Activated T-helper 2 cell treated with anti-CD3 and anti-CD28 coated beads, Interferon-gamma antibody, Interleukin-2, Interleukin-4, amounts not matched to agents 10 μg/mL and 5 μg/mL and 100 μg/mL, durations not matched to agents 14 hours and 24 hours and 36 hours (primary cell): ENCODE measurements at places on chromosomes 5 and 9.

DNA sequence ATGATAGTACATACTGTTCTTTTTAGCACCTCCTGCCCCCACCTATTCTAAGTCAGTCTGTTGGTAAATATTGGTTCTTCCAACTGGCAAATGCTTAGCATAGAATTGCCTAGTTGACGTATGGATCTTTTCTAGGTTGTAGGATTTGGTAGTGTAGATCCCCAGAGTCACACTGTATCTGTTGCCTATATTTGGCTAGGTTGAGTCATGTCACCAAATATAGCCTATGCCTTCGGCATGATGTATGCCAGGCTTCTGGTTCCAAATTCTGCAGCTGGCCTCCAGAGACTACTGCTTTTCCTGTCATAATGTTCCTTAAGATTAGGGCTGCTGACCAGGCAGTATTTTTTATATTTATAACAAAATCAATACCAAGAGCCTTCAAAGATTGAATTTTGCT is 38.2 kb downstream of the CPEB4 start:
- DNase-seq = no peak

- DNase-seq = peak; percentile 21
Observed at GRCh38 chr5:65102976-65103711, 334.4 kb downstream of the CWC27 start.

DNA sequence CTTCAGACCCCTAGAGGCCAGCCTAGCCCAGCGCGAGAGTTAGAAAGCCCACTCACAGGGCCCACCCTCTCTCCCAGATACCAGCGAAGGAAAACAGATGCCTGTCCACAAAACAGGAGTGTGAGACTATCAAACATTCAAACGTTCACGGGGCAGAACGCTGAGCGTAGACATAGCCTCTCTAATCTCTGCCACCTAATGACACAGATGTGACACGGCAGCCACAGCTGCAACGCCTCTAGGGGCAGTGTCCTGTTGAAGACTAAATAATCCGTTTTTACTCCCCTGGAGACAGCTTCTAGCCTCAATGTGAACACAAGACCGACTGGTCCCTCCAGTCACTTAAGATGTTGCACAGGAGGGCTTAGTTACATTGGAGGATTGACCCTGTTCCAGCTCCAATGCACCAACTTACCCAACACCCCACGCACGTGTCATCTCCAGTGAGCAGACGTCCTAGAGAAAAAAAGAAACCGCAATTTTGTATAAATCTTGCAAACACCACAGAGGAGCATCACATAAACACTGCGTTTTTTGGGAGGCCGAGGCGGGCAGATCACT is 14.3 kb downstream of the DIPK1B start:
- peak; percentile 33 for DNase-seq

DNA sequence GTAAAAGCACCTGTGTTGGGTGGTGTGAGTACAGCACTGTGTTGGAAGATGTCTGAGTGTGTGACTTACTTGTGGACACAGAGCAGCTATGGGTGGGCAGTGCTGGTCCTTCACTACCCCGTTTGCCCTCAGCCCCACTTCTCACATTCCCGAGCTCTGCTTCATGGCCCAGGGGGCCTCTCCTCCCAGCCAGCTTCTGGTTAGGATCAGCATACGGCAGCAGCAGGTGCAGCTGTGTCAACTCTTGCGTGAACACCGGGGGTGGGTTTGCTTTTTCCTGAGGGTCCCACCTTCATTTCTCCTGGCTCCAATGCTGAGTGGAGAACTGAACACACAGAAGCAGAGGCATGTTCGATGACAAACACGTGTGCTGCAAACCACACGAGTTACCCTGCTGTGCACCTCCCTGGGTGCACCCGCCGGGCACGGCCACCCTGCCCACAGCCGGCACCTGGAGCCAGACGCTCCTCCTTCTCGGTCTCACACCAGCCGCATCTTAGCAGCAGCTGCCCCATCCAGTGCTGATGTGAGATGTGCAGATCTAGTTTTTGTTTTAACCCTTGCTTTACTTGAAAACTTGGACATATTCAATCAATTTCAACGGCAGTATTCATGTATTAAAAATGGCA is 14.9 kb upstream of the SLC6A3 start:
- no peak for DNase-seq

DNA sequence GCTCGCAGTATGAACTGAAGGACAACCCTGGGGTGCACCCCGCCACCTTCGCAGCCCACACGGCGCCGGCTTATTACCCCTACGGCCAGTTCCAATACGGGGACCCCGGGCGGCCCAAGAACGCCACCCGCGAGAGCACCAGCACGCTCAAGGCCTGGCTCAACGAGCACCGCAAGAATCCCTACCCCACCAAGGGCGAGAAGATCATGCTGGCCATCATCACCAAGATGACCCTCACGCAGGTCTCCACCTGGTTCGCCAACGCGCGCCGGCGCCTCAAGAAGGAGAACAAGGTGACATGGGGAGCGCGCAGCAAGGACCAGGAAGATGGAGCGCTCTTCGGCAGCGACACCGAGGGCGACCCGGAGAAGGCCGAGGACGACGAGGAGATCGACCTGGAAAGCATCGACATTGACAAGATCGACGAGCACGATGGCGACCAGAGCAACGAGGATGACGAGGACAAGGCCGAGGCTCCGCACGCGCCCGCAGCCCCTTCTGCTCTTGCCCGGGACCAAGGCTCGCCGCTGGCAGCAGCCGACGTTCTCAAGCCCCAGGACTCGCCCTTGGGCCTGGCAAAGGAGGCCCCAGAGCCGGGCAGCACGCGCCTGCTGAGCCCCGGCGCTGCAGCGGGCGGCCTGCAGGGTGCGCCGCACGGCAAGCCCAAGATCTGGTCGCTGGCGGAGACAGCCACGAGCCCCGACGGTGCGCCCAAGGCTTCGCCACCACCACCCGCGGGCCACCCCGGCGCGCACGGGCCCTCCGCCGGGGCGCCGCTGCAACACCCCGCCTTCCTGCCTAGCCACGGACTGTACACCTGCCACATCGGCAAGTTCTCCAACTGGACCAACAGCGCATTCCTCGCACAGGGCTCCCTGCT is 3.8 kb downstream of the IRX1 start:
- no peak for DNase-seq

DNA sequence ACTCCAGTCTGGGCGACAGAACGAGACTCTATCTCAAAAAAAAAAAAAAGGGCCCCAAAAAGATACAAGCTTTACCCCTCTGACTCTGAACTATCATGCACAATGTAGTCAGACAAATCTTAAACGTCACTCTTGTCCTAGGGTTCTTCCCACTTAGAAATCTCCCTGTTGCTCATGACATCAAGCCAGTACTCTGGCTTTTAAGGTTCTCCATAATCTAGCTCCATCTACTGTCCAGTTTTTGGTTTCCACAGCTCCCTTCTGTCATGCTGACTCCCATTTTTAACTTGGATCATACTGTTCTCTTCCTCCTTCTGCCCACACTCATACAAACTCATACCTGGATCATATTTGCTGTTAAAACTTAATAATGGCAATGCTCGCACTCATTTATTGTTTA is 156.7 kb upstream of the TLX3 start:
- no peak for DNase-seq

DNA sequence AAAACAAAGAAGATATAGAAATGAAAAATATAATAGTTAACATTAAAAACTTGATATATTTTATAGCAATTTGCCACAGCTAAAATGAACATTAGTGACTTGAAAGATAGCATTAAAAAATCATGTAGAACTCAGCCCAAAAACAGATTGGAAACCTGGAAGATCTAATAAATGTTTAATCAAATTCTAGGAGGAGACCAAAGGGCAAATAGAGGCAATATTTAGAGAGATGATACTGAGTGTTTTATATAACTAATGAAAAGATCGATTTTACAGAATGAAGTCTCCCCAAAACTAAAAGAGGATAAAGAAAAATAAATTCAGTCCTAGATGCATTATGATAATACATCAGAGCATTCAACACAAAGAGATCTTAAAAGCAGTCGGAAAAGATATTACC is 127.0 kb downstream of the CWC27 start:
- no peak for DNase-seq

- DNase-seq = no peak
Observed at GRCh38 chr5:68396722-68397121, 181.2 kb downstream of the PIK3R1 start.

DNA sequence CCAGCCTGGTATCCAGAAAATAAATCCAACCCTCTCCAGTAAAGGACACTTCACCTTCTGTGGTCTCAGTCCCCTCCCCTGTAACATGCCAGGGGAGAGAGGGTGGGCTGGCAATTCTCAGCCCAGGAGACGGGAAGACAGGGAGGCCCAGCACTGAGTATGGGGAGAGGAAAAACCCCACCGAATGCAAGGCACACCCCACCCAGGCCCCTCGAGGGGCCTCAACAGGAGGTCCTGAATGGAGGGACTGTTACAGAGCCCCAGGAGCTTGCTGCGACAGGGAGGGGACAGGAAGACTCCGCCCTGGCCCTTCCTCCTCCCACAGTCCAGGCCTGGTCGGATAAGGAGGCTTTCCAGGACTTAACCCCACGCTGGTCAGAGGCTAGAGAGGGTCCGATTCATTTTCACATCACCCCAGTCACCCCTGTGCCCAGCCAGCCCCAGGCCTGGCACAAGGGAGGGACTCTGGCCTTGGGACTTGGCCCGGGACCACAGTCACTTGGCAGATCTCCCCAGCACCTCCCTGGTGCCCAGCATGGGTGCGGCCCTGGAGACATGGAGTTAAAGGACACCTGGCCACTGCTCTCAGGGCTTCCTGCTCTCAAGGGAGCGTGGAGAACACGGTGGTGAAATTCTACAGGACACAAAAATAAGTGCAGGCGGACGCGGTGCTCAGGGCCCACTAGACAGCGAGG is 44.9 kb upstream of the STXBP1 start:
- DNase-seq = no peak

DNA sequence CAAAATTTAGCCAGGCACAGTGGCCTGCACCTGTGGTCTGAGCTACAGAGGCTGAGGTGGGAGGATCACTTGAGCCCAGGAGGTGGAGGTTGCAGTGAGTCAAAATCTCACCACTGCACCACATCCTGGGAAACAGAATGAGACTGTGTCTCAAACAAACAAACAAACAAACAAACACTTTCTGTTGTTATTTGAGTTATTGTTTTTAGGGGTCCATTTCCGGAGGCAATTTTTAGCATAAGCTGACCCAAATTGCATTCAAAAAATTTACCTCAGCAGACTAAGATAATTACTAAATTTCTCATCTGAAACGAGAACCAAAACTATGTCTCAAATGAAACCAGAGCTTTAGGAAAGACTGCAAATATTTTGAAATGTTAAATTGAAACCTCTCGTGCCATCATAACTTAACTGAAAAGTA is 1485.1 kb downstream of the EFNA5 start:
- no peak for DNase-seq

GRCh38 chr5:160020266-160020770 is 11.4 kb downstream of the TTC1 start:
- no peak for DNase-seq

GRCh38 chr9:124558777-124559470 is 51.7 kb upstream of the NR5A1 start:
- no peak for DNase-seq

GRCh38 chr5:172224996-172225395 is 31.0 kb downstream of the EFCAB9 start:
- no peak for DNase-seq

- no peak for DNase-seq
Observed at GRCh38 chr9:99356512-99356971, 134.5 kb downstream of the SEC61B start.

- DNase-seq = no peak
Observed at GRCh38 chr5:95630394-95630917, 10.6 kb downstream of the GPR150 start.

- no peak for DNase-seq
Observed at GRCh38 chr9:12903316-12903715, 128.5 kb downstream of the LURAP1L start.

- DNase-seq = no peak
Observed at GRCh38 chr5:54224103-54224826, 86.1 kb downstream of the ARL15 start.

GRCh38 chr9:78064075-78064474 is 32.5 kb upstream of the GNAQ start:
- no peak for DNase-seq

DNA sequence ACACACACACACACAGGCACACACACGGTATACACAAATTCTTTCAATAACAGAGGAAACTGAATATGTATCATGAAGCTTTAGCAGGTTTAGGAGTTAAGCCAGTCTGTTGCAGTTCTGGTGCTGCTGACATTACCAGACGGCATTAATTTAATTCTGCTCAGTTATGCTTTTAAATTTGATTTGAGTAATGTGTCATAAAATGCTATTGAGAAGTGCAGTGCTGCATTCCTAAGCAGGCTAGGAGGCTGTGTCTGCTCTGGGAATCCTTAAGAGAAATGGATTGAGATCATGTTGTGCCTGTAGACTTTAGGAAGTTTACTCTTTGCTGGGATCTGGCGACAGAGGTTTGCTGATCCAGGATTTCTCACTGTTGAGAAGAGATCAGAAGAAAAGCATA is 733.8 kb downstream of the BRINP1 start:
- DNase-seq = no peak

DNA sequence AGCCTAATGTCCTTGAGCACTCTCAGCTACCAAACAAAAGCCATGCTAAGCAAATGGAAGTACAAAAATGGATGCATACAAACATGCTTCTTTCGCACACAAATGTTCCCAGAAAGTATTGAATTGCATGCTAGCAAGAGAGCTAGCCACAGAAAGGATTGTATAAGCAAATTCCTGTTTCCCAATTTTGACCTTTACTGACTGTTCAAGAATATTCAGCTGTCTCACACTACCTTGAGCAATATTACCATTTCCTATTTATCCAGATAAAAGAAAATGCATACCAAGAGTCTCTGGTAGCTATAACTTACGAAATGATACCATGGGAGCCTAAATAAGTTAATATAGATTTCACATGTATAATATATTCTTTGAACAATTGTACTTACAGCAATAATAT is 264.6 kb downstream of the TMEM167A start:
- no peak for DNase-seq

DNA sequence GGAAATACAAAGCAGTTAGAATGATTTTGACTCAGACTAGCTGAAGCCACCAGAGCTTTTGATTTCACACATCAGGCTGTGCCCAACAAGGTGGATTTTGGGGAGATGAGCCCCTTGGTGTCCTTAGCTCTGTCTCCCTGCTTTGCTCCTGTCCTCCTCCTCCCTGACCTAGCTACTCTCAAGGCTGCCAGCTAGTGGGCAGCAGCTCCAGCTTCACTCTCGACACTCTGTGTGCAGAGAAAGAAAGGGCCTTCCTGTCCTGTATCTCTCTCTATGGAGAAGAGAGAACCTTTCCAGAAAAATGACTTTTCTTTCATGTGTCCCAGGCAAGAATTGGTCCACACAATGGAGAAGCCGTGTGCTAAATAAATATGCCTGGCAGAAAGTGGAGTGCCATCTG is 446.2 kb downstream of the SEMA5A start:
- DNase-seq = no peak

DNA sequence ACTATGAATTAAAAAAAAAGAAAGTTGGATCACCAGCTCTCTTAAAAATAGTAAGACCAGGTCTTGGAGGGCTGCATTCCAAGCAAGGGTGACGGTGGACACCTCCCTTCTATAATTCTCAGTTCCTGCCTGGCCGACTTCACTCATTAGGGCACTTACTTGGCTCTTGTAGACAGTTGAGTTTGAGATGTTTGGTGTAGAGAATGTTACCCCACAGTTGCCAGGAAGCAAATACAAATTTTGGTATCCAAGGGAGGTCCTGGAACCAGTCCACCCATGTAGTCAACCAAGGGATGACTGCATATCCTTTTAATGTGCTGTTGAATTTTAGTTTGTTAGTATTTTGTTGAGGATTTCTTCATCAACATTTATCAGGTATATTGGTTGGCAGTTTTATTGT is 20.6 kb downstream of the B4GALT7 start:
- no peak for DNase-seq
